ENCODE measurements at places on chromosomes 2 and 18.

- DNase-seq = no peak
Measured at GRCh38 chr2:75475976-75476375, 84.8 kb downstream of the EVA1A start.

- DNase-seq = no peak
Measured at GRCh38 chr2:221502270-221503010, 69.7 kb downstream of the EPHA4 start.

DNA sequence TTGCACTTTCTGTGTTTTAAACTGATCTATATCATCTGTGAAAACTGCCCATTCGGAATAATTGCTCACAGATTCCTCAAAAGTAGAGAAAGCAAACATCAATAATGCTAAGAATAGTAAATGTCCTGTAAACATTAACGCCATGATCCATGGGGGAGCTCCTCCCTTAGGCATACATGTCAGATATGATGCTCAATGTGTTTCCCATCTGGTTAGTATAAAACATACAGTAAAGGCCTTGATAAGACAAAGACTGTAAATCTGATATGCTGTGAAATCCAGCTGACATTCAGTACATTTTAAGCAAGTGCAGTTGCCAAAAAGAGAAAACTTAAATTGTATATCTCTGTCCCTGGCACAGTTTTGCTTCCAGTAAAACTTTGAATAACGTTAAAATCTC lies 2.1 kb downstream of the DSEL start:
- no peak for DNase-seq

DNA sequence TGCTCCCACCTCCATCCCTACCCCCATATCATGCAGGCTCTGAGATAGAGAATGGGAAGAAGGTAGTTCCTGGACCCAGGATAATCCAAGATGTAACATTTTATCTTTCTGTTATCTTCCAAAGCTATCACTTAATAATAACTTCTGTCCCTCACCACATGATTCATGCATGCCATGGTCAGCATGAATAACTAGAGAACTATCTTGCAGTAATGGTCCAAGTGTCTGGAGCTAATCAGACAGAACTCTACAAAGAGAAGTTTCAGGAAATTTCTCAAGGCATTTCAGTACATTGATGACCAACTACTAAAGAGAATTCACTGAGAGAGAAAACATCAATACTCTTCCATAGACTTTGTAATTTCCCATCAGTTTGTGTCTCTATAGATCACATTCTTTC lies 1469.7 kb upstream of the PIK3C3 start:
- DNase-seq = peak; percentile 15

GRCh38 chr2:96407041-96407918 lies 71.7 kb downstream of the NCAPH start:
- peak; percentile 79 for DNase-seq

GRCh38 chr2:160221391-160222276 lies 21.6 kb upstream of the ITGB6 start:
- DNase-seq = peak; percentile 84

GRCh38 chr18:51712821-51713220 lies 515.3 kb upstream of the MEX3C start:
- DNase-seq = no peak

DNA sequence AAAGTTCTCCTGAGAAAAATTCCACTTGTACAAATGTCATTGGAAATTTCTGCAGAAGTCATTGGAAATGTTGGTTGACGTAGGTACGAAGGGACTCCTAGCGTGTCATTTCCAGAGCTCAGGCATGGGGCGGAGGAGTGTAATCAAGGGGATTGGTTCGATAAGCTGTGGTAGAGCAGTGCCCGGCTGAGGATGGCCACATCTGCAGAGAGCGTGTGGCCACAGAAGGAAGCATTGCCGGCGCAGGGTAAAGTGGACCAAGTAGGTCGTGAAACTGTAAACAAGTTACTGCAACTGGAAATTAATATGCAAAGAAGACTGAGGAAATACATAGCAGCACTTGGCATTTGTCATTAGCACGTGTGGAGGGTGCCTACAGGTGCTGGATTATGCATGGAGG lies 101.8 kb downstream of the DGKD start:
- DNase-seq = no peak

DNA sequence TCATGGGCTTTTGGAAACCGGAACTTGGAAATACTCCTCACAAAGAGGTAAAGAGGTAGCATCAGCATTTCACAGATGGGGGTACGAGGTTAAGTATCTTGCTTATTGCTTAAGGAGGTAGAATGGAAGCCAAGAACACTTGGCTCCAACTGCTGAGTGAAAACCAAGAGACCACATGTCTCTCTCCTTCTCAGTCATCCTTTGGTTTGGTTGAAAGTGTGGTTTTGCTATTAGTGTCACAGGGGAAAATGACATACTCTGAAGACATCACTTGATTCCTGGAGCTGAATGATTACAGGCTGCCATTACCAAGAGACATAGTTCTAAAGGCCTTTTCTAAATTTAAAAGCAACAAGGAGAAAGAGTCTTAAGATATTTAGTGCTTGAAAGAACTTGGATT lies 41.5 kb downstream of the ANTXR1 start:
- DNase-seq = no peak

GRCh38 chr18:56462276-56462675 lies 176.1 kb downstream of the TXNL1 start:
- DNase-seq = no peak

DNA sequence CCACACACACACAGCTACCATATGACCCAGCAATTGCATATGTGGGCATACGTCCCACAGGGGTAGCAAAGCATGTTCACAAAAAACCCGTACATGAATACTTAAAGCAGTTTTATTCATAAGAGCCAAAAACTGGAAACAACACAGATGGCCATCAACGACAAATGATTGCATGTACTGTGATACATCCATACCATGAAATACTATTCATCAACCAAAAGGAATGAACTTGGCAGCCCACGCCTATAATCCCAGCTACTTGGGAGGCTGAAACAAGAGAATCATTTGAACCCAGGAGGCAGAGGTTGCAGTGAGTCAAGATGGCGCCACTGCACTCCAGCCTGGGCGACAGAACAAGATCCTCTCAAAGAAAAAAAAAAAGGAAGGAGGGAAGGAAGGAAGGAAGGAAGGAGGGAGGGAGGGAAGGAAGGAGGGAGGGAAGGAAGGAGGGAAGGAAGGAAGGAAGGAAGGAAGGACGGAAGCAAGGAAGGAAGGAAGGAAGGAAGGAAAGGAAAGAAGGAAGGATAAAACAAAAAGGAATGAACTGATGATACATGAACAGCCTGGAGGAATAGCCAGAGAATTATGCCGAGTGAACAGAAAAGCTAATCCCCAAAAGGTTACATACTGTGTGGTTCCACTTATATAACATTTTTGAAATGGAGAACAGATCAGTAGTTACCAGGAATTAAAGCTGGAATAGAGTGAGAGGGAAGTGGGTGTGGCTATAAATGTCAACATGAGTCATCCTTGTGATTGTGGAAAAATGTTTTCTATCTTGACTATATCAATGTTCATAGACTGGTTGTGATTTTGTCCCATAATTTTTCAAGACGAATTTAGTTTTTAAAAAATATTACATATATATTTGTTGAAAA lies 19.6 kb upstream of the YPEL5 start:
- no peak for DNase-seq

DNA sequence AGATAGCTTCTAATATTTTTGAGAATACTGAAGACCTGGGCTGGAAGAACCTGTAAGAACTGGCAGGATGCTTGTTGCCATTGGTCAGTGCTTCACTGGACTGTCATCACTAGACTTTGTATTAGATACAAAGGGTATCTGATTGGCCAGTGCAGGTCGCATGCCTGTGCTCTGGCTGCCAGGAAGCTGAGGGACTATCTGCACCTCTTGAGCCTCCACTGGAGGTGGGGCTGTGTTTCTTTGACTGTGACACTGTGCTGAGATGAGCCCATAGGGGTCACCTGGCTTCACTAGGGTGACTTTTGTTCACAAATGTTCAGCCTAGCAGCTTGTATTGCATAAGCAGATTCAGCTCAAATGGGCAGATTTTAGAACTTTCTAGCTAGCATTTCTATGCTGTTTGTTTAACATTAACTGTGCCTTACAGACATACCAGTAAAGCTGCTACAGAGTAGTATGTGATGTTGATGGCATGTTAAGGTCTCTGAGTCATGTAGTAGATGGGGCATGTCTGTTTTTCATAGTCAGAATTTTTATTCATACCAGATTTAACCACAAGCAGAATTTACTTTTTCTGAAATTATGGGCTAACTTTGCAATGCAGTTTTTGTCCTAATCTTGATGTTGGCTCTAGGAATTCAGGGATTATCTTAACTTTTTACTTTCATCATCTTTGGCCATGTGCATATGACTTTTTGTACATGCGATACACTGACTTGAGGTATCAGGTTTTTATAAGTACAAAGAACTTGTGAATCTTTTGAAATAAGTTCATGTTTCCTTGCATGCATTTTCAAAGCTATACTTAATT lies 56.1 kb downstream of the RHBDD1 start:
- no peak for DNase-seq

DNA sequence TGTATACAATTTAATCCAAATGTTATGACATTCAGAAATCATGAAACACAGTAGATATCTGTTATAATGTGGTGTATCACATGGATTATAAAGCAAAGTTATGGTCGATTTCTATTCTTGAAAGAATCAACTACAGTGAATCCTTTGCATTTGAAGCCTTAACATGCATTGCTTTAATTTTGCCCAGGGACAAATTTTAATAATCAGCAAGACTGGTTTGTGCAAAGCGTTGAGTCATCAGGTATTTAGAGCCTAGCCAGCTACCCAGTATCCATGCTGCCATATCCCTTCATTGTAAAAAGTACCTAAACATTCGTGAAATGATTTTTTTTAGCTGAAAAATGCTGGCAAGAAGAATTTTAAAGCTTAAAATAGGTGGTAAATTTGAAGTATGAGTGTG lies 8.9 kb upstream of the SPDYA start:
- peak; percentile 11 for DNase-seq

GRCh38 chr18:10190564-10190963 lies 263.9 kb upstream of the APCDD1 start:
- no peak for DNase-seq

DNA sequence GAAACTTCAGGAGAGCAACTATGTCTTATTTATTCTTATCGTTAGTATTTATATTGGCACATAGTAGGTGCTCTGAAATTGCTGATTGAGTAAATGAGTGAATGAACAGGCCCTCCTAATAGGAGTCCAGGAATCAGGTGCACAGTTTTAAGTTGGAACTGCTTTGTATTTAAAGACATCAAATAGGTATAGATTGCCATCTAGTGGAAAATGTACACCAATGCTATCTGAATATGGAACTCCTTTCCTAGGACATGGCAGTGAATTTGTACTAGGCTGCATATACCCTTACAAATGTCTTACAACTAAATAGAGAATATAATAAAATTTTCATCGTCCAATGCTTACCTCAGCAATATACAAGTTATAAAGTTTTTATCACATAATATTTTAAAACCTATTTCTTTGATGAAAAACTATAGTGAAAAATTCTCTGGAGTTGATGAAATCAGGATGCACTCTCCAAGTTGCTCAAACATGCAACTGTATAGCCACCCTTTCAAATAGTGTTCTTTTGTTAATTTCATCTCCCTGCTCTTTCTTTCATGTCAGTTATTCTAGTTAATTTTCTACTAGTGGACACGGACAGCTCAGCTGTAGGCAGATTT lies 318.9 kb upstream of the SYT4 start:
- peak; percentile 46 for DNase-seq

GRCh38 chr18:57753063-57753462 lies 50.1 kb downstream of the ATP8B1 start:
- DNase-seq = no peak

- DNase-seq = no peak
Measured at GRCh38 chr2:198523710-198524109, 719.3 kb downstream of the PLCL1 start.

- no peak for DNase-seq
Measured at GRCh38 chr18:294566-294965, 26.7 kb upstream of the THOC1 start.

DNA sequence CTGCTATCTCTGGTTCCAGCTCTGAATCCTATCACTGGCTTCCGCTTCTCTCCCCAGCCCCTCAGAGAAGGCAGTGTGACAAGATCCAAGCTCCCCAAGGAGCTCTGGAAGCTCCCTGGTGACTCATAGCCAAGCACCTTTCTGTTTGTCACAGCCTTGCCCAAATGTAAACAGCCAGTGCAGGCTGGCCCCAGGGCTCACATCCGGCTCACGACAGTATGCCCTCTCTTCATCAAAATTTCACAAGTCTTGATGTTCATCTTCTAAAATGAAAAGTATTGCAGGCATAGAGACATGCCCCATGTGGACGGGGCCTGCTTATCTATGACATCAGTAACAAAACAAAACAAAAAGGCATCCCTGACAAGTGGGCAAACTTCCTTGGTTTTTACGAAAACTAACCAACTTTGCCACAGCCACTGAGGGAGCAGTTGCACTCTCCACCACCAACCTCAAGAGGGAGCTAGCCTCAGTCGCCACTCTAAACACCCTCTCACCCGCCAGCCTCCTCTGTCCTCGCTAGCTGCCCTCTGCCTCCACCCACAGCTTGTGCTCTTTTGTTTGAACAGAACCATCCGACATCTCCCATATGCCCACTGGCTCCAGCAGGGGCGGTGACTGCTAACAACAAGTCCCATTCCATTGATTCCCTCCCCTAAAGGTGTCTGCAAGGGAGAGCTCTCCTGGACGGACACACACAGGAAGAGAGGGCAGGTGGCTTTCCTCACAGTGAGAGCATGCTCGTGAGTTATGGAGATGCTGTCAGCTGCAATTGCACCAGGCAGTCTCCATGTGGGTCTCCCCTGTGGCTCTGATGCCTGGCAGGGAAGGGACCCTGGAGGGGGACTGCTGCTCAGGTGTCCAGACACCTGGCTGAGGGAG lies 71.0 kb upstream of the DAPL1 start:
- DNase-seq = no peak

- no peak for DNase-seq
Measured at GRCh38 chr2:30293303-30293921, 62.1 kb downstream of the LBH start.

GRCh38 chr2:230912046-230912445 lies 13.0 kb downstream of the GPR55 start:
- DNase-seq = no peak

DNA sequence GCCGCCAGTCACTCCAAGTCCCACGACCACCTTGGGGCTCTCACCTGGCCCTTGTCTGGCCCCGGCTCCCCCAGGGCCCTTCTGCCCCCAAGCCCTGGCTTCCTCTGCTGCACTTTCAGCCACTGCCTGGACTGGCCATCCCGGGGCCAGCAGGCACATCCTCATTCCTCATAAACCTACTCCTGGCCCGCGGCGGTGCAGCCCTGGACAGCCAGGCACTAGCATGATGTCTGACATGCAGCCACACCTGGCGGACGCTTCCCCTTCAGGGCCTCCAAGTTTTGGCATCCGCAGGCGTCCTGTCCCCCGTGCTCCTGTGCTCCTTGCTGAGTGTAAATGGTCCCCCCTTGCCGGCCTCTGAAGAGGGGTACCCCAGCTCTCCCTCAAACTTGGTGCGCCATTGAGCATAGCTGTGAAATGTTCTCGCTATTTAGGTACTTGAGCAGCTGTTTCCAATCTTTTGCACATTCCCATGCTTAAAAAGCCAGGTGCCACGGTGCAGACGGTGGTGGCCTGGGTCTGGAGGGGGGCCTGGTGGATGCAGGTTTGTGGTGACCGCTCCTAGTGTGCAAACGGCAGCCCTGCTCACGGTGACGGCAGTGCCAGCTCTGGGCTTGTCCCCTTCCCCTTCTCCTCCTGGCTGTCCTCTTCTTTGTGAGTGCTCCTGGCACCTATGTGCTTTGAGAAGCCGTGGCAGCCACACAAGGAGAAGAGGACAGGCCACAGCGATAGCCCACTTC lies 123.8 kb downstream of the MBP start:
- no peak for DNase-seq

Measured in trophoblast cell (in vitro differentiated cells and primary cell).